ENCODE measurements at places on chromosomes 6 and 20.

DNA sequence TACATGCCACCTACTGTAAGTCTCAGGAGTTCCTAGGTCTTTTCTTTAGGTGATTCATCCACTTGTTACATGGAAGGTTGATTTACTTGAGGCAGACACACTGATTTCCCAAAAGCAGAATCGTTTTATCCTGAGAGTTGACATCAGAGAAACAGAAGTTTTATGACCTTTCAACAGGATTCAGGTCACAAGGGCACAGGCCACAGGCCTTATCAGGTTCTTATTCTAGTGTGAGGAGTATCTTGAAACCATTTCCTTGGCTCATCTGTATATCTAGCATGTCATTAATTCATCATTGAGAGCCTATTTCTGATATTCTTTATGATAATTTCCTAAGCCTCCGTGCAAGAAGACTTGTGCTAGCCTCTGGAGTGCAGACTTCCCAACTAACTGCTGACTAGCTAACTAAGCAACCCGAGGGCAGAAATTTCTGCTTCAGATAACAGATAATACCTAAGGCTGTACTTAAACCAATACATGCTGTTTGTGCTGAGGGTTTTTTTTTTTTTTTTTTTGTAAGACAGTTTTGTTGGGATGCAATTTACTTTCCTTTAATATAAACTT is 44.9 kb upstream of the RFPL4B start:
- DNase-seq = no peak

DNA sequence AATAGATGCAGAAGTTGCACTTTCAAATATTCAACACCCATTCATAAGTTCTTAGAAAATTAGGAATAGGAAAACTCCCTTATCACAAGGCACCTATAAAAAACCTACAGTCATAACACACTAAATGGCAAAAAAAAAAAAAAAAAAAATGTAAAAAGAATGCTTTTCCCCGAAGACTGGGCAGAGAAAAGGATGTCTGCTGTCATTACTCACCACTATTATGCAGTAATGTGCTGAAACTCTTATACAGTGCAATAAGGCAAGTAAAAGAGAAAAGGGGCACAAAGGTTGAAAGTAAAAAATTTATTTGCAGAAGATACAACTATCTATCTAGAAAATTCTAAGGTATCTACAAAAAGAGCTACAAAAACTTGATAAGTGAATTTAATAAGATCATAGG is 607.8 kb upstream of the ARID1B start:
- DNase-seq = no peak

- DNase-seq = no peak
Observed at GRCh38 chr20:57482148-57482547, 42.8 kb downstream of the CTCFL start.

DNA sequence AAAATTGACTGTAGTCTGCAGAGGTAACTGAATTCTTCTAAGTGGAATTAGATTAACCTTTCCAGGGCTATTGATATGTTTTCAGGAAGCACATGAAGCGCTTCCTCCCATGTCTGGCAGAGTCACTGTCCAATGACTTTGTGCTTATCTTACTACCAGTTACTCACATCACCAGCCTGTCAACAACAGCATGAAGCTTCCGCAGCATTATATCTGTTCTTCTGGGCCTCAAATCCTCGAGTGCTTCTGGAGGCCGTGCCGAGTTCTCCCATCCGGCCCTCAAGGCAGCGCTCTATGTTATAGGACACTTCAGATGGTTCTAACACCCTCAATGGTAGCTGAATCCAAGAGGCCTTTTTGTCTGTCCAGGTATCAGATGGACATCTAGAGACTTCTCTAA is 33.2 kb downstream of the PSMG4 start:
- DNase-seq = no peak

DNA sequence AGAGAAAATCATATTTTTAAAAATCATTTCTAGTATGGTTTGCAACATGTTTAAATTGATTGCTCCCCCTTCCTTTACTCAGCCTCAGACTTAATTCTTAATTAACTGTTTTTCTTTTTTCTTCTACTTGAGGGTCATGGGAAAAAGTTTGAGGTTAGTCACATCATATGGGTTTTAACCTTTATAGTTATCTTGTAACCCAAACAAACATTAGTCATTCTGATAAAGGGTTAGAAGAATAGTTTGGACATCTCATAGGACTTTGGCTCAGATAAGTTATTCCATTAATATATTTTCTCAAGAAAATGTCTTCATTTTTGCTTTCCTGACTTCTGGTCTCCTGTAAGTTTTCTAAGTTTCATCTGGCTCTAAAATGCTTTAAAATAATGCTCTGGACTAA is 34.5 kb upstream of the TSPYL1 start:
- DNase-seq = no peak

- DNase-seq = no peak
Observed at GRCh38 chr6:22965889-22966288, 396.5 kb downstream of the HDGFL1 start.

- no peak for DNase-seq
Observed at GRCh38 chr20:11111191-11111590, 437.4 kb upstream of the JAG1 start.

DNA sequence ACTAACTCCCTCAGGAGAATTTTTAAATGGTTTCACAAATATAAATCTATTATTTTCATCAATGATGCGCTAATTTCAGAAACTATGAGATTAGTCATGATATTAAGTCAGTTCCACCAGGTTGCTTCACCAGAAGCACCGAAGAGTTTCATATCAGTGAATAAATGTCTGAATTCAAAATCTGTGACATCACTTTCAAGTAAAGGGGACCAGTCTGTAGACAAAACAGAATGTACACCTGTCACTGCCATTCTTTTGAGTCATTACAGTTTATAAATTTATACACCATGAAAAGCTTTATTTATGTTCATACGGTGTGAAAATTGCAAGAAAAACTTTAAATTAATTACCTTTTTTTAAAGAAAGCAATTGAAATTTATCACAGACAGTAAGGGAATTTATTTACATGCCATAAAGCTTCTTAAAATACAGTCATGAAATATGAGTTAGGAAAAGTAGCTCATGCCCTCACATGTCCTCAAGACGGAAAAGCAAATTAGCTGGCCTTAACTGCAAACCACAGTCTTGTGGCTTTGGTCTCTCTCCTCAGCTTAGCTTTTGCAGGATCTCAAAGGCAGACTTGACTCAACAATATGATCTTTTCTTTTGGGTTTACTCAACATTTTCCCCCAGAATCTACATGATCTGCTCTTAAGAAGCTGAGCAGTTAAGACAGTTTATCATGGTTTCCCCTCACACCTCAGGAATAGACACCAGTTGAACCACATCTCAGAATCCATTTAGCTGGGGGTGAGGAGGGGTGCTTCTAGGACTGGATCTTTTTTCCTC is 177.7 kb upstream of the MCHR2 start:
- no peak for DNase-seq

GRCh38 chr20:63525185-63525584 is 4.6 kb downstream of the PPDPF start:
- DNase-seq = no peak

DNA sequence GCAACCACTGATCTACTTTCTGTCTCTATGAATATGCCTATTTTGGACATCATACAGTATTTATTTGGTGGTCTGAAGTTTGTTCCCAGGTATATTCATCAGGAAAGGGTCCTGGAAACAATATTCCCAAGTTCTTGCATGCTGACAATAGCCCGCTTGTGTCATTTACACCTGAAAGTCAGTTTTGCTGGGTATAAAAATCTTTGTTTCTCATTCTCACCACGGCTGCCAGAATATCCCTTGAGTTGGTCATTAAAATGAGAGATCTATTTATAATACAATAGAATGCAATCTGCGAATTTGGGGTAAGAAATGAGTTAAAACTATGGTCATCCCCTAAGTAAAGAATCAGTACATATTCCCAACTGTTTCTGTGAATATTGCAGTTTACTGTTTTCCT is 79.0 kb downstream of the MAN1A1 start:
- DNase-seq = no peak

- peak; percentile 72 for DNase-seq
Observed at GRCh38 chr20:51326201-51326819, 216.2 kb downstream of the NFATC2 start.

DNA sequence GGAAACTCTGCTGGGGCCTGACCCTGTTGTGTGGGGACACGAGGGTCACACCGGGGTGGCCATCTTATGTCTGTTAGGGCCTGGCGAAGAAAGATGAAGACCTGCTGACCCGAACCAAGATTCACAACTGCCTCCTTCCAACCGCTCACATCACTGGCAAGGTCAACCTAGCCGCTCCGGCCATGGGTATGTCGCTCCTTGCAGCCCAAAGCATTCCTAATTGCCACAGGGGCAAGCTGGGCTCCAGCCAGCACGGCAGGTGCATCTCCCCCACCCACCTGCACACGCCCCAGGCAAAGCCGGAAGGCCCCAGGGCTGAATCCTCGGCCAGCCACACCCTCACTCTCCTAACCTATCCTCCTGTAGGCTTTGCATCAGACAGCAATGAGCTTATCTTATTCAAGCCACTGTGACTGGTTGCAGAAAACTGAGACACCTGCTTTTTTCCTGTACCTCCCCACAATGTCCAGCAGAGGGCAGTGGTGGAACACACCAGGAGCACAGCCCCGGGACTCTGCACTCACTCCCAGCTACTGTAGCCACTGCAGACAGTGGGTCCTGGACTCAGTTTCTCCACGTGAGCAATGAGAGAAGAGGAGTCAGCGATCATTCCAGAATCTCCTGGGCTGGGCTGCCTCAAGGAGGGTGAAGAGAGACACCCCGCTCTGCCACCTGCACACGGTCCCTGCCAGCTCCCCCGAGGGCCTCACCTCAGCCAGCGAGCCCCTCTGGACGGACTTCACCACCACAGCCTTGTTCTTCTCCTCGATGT is 170.2 kb downstream of the PREX1 start:
- DNase-seq = peak; percentile 80

DNA sequence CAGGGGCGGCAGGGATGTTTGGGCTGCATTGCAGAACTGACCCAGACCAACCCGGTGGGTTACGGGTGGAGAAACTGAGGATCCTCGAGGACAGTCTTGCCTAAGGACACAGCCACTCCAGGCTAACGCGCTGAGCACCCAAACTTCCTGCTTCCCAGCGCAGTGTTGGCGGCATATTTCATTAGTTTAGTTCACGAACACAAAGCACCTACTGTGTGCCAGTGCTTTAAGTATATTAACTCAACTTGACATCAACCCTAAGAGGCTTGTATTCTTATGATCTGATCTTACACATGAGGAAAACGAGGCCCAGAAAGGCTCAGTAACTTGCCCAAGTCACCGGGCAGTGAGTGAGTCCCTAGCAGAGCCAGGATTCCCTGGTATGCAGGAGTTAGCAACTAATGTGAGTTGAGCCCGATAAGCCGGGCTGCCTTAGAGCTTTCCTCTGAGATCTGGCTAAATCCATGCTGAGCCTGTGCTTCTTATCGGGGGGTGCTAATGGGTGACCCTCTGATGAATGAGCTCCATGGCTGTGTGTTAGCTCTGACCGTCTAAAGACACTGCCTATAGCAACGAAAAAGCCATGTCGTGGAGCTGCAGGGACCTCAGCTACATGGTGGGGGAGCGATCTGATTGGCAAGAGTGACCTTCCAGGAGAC is 92.7 kb downstream of the CD40 start:
- DNase-seq = no peak

DNA sequence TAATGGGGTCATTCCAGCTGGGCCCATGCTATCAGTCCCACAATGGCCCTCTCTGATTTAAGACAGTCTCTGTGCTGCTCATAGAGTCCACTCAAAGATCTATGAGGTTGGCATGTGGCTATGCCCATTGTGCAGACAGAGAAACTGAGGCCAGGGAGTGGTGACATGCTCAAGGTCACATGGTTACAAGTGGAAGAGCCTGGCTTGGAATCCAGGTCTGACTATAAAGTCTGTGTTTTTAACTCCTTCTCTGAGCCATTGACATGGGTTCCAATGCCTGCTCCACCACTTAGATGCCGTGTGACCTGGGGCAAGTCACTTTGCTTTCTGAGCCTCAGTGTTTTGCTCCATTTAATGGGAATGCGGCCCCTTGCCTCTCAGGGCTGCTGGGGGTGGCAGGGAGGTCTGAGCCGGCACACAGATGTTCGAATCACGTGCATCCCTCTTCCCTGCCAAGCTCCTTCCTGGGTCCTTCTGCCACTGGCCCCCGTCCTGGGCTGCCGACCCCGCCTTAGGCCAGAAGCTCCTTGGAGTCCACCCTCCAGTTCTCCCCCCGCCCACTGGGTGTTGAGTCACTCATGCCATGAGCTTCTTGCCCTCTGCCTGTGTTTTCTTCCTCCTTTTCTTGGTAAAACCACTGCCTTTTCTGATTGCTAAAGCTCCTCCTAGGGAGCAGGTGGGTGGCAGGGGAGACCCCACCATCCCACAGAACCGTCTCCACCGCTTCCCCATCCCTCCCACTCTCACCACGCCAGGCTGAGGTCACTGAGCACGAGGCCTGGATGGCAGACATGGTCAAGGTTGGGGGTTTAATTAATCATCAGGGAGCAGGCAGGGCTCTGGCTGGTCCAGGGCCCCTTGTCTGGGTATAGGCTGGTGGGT is 35.7 kb downstream of the CEBPB start:
- no peak for DNase-seq

- DNase-seq = no peak
Observed at GRCh38 chr6:116287689-116288282, 8.1 kb upstream of the TSPYL1 start.

DNA sequence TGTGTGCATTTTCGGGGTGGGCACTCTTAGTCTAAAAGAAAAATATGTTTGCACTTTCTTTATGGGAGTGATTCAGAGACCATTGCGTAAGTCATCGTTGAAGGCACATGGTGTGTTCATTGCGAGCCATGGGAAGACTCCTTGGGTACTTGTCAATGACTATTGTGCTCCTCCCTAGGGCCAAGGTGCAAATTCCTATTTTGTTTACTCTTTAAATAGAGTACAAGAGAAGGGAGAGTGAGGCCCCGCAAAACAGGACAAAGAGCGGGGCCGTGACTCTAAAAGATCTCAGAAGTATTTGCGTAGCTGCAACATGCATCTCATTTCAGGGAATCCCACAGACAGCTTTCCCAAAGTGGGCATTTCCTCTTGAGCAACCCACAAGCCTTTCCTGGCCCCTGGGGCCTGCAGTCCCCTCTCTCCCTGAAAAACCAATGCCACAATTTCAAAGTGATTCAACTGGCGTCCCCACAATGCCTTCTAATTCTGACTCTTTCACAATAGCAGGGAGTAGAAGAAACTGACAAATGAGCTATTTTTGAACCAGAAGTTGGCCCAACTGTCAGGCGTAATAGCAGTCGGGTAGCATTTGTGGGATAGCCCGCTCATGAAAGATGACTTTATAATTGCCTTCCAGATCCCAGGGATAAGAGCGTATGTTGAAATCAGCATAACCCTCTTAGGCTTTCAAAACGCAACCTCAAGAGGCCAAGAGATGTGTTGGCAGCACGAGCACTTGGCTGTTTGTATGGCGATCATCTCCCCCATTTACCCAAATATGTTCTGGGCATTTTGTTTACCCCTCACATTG is 277.9 kb upstream of the BMP2 start:
- no peak for DNase-seq

GRCh38 chr6:18680842-18681241 is 293.7 kb downstream of the RNF144B start:
- no peak for DNase-seq

- DNase-seq = peak; percentile 15
Observed at GRCh38 chr6:3841066-3841454, 8.1 kb upstream of the FAM50B start.

- DNase-seq = no peak
Observed at GRCh38 chr6:50993941-50994720, 175.5 kb downstream of the TFAP2B start.

Measured in ecto neural progenitor cell (in vitro differentiated cells).